ENCODE measurements at places on chromosomes 5 and 9.

GRCh38 chr9:87343816-87344430, 153.7 kb upstream of the DAPK1 start:
- DNase-seq = no peak

DNA sequence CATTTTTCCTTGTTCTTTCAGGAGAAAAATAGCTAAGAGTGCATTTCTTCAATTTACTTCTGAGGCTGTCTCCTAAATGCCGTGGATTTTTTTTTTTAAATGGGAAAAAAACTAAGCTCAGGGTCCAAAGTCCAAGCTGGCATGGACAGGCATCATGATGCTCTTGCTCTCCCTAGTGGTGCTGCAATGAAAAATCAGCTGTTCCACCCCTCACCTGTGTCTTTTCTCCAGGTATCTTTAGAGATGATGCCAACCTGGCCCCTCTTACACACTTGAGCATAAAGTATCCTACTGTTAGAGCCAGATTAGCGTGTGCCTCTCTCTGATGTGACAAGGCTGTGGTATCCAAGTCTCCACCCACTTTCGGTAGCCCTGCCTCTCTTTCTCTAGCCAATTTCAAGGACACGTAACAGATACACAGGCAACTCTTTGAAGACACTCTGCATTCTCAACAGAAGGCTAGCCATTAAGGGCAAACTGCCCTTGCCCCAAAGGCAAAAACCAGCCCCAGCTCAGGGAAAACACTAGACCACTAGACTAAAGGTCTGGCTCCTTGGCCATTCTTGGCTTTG, 208.8 kb downstream of the SAXO1 start:
- DNase-seq = no peak

- DNase-seq = peak; percentile 26
Measured at GRCh38 chr9:119284587-119285337, 84.5 kb downstream of the BRINP1 start.

DNA sequence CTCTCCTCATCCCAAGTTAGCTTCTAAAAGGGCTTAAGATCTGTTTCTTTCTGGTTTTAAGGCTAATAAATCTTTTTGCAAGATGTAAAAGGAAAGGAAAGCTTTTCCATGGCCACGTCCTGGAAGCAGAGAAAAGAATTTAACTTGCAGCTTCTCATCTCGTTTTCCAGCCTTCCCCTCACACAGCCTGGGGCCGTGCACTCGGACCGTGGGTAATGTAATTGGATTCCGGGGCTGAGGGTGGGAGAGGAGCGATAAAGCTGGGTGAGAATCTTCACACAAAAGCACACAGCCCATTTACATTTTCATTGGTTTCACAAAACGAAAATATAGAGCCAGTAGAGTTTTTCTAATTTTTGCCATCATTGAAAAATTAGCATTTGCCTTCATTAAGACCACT, 91.2 kb downstream of the IRX2 start:
- no peak for DNase-seq

- no peak for DNase-seq
Measured at GRCh38 chr9:78707080-78707479, 410.2 kb downstream of the PSAT1 start.

DNA sequence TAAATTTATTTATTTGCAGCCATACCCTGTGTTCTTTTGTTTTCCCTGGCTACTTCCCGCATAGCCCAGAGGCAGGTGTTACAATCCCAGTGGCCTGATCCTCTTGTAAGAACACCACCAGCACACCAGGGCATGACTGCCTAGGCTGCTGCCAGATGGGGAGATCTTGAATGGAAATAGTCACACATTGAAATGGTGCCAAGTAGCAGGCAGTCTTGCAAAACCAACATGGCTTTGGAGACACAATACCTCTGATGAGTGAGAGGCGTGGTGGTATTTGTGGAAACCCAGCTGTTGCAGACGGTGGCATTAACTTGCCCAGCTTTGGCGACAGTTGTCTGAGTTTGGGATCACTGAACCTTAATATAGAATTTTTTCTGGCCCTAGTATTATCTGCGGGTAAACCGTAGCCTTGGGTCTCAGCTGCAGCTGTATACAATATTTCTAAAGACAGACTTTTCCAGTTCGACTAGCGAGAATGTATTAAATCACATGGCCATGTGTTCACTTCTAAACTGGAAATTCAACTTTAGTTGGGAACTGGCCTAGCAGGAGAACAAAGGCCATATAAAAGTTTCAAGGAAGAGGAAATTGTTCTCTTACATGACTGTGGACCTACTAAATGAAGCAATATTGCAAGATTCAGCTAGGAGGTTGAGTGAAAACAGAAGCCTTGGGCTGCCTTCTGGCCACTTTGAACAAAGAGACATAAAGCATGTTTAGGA, 277.0 kb downstream of the SMARCA2 start:
- no peak for DNase-seq

DNA sequence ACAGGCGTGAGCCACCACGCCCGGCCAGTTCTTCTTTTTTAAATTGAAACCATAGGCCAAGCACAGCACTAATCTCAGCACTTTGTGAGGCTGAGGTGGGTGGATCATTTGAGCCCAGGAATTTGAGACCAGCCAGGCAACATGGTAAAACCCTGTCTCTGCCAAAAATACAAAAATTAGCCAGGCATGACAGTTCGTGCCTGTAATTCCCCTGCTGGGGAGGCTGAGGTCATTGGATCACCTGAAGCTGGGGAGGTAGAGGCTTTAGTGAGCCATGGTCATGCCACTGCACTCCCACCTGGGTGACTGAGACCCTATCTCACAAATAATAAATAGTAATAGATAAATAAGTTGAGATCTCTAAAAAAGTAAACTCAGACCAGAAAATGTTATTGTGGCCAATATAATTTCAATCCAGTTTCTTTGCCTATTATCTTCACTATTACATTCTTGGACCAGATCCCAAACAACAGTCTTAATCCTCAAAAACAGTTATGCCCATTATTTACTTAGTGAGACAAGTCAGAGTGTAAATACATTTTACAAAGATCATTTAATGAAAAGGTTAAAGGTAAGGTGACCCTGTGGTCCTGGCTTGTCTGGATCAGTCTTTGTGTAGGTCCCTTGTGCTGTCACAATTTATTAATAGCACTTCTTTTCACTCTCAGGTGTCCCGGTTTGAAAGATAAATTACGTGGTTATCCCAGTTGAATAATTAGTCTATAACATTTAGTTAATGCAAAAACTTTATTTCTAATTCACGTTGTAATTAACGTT, 53.6 kb downstream of the RAB24 start:
- no peak for DNase-seq

DNA sequence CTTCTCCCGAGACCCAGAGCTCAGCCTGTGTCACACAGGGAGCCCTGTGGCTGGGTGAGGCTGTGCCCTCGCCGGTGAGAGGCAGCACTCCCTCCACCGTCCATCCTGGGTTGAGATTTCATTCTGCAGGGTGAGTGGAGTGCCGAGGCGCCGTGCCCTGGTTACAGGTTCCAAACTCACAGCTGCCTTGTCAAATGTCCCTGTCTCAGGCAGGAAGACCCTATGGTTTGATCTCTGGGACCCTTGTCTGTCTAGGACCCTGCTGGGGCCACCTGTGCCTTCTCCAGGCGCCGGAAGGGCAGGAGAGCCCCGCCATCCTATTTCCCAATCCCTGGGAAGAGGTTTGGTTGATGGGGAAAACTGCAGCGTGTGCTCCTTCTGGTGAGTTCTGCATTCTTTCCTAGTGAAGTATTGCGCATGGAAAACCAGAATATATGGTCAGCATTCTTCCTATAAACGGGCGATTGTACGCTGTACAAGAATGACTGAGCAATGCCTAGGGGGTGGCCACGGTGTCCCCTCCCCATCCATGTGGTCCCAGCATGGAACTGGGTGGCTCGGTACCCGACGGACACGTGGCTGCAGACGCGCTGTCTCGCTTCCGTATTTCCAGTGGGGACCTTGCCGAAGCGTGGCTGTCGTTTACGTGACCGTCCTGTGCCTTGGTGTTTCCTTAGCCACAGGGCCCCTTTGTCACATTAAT, 95.9 kb upstream of the COL5A1 start:
- no peak for DNase-seq

DNA sequence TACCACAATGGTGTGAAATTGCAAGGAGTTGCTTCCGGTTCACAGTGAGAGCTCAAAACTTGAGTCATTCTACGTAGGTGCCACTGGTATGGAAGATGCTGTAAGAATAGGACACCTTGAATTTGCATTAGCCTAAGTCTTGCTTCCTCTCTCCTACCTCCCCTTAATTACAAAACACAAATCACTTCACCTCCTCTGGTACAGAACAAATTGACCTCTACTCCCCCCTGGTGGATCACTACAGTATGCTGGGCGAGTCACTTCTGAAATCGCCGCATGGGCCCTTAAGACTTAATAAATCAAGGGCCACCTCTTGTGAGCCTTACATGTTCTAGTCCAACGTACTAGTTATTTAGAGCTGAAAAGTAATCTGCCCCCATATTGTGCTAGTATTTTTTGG, 145.3 kb upstream of the SMARCA2 start:
- no peak for DNase-seq

- peak; percentile 7 for DNase-seq
Measured at GRCh38 chr5:79255786-79256557, 20.0 kb downstream of the JMY start.

DNA sequence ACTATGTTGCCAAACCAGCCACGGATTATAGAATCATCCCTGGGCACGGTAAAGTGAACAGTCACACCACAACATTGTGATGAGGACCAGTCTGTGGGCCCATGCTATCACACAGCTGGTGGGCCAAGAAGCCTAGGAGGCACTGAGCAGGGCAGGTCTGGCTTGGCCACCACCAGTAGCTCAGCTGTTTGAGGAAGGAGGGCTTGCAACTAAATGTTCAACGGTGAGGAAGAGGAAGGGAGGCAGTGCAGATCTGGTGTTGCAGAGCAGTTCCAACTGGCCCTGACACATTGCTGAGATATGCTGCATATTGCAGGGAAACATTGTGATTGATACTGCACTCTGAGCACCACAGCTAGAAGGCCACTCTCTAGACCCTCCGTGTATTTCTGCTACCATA, 77.9 kb upstream of the ATG10 start:
- DNase-seq = no peak

DNA sequence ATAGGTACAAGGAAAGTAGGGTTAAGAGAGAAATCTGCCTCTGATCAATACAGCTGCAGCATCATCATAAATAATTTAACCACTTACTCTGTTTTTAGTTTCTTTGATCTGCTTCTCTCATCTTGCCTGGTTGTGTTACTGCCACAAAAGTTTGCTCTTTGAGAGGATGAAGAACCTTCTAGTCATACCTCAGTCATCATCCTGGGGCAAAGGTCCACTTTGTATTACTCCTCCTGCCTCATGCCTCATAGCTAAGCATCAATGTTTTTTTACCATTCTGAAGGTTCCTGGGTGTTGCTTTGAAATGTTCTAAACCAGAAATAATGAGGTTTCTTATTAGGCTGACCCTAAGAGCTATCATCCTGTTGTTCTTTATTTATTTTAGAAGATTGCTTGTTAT, 17.1 kb upstream of the TRIM36 start:
- DNase-seq = no peak

GRCh38 chr5:37754976-37755375, 84.9 kb downstream of the GDNF start:
- no peak for DNase-seq

GRCh38 chr9:104177003-104177611, 83.0 kb downstream of the SMC2 start:
- DNase-seq = peak; percentile 27

DNA sequence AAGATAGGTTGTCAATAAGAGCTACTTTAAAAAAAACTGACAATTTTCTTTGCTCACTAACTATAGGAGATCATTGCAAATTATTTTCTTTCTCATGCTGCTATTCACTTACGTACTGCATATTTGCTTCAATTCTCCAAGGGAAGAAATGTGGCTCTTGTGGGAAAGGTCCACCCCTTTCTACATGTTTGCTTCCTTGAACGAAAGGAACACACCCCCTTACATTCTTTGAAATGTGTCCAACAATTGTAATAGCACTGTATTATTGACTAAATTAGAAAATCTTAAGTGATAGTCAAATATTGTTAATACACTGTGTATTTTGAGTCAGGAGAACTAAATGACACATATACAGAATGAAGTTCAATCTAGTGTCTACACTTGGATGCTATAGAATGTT, 5.2 kb downstream of the MEF2C start:
- DNase-seq = no peak

- peak; percentile 30 for DNase-seq
Measured at GRCh38 chr9:6827439-6828145, 69.8 kb downstream of the KDM4C start.

DNA sequence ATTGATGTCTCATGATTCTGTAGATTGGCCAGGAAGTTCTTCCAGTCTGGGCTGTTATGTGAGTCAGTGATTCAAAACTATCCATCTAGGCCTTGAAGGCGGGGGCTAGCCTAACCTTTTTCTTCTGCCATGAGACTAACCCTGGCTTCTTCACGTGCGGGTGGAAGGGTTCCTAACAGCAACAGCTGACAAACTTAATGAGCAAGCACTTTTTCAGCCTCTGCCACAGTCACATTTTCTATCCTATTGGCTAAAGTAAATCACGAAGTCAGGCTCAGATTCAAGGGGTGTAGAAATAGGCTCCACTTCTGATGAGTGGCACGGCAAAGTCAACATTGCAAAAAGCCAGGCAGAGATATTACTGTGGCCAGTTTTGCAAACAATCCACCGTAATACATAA, 68.4 kb downstream of the STK32A start:
- DNase-seq = no peak

DNA sequence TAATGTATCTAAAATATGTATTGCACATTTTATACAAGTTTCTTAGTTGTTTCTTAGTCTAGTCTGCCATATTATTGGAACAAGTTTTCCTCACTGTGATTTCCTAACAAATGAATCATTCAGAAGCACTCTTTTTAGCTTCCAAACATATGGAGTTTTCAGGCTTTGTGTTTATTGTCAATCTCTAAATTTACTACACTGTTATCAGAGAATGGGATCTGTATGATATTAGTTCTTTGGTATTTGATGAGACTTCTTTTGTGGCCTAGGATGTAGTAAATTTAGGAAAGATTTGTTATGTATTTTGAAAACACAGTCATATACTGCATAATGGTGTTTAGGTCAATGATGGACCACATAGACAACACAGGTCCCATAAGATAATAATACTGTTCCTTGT, 25.7 kb downstream of the SREK1IP1 start:
- no peak for DNase-seq

- no peak for DNase-seq
Measured at GRCh38 chr9:121833061-121833460, 181.6 kb downstream of the DAB2IP start.

Measured in RCC 7860 (cell line).